Lung (tissue), 17 donors: ENCODE measurements at places on chromosomes 7 and 10. TPM values are rescaled to one million over a fixed set of nuclear protein-coding genes. Genes with fewer than 3 reads are reported as not detected.

Gene LRGUK
- 0.55 TPM for polyA plus RNA-seq

Gene ADARB2
- 0.61 TPM for polyA plus RNA-seq

Gene ANKRD22
- 23.1 TPM for polyA plus RNA-seq

Gene BMI1
- polyA plus RNA-seq = 21.9 TPM

Gene MACROH2A2
- 8.1 TPM for polyA plus RNA-seq
